ENCODE measurements at places on chromosomes 2 and 18.

DNA sequence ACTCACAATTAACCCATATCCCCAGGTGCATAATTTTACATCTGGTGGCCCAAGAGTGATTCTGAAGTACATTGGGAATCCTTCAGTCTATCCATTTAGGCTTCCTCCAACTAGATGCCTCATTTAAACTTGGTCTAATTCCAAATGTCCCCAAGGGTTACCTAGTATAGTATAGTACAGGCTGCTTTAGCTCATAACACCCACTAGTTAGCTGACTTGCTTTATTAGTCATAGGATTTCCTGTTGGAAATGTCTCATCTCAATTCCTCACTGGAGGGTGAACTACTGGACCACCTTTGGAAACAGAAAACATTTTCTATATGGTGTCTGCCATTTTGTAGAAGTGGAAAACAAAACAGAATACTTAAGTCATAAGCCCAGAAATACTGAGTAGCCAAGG, 202.5 kb upstream of the SESTD1 start:
- DNase-seq = no peak

DNA sequence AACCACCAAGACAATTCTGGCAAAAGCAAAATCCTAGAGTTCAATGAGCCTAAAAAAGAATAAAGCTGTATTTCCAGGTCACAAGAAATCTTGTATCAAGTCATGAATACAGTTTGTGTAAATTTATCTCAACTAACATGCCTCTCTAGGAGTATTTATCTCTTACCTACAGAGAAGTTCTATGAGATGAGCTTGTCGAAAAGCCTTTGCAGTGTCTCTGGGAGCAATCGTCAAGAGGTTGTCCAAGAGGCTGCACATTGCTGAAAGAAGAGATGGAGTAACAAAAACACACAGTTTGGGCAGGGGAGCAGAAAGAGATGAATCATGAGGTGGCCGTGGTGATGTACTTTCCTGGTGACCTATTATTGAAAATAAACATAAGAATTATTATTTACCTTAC, 112.0 kb upstream of the CD226 start:
- no peak for DNase-seq

GRCh38 chr2:112980537-112980936, 2.7 kb downstream of the IL36G start:
- DNase-seq = no peak

- DNase-seq = peak; percentile 29
Observed at GRCh38 chr2:172972005-172972619, 103.5 kb upstream of the MAP3K20 start.

DNA sequence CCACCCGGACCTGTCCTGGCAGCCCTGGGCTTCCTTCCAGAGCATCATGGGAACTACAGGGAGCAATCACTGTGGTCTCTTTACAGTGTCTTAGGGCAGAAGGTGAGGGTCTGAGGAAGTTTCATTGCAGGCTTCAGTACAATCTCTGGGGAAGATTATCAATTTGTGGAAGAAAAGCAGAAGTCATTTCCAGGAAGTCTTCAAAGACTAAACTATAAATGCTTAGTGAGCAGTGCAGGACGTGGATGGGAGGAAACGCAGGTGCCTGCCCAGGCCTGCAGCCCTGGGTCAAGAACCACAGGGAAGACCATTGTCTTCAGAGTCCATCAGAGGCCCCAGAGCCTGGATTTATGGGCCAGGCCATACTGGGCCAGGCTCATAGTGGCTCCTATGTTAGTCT, 54.3 kb downstream of the INO80C start:
- no peak for DNase-seq

GRCh38 chr2:227706859-227707258, 11.0 kb downstream of the SLC19A3 start:
- DNase-seq = no peak

DNA sequence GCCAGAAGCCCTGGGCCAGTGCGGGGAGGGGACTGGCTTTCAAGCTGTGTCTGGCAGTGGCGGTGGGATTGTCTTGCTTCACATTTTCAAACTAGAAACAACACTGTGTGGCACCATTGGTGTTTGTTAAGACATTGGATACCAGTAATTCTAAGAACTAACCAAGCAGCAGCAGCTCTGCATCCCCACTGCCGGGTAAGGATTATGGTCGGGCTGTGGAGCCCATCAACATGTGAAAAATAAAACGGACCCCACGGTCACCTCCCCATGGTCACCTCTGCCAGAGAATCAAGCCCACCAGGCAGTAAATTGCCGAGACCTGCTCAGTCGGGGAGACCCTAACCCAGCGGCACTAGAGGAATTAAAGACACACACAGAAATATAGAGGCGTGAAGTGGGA, 65.3 kb downstream of the C18orf63 start:
- DNase-seq = no peak

GRCh38 chr18:48949050-48949605, 1.6 kb downstream of the SMAD7 start:
- no peak for DNase-seq

DNA sequence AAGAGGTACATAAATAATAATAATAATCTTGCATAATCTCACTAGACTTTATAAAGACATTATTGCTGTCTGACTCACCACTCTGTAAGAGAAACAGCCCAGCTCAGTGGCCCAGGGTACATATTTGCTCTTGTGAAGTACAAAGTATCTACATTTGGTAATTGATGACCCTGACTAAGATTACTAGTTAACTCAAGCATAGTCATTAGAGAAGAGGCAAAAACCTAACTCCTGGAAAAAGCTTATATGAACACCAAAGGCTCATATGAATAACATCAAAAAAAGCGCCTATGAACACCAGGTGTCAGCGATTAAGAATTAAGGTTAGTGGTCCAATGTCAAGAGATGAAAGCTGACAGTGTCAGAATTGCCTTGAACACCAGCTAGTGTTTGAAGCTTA, 38.4 kb downstream of the RAD51AP2 start:
- DNase-seq = no peak

- no peak for DNase-seq
Observed at GRCh38 chr2:46015671-46016070, 281.5 kb upstream of the EPAS1 start.

DNA sequence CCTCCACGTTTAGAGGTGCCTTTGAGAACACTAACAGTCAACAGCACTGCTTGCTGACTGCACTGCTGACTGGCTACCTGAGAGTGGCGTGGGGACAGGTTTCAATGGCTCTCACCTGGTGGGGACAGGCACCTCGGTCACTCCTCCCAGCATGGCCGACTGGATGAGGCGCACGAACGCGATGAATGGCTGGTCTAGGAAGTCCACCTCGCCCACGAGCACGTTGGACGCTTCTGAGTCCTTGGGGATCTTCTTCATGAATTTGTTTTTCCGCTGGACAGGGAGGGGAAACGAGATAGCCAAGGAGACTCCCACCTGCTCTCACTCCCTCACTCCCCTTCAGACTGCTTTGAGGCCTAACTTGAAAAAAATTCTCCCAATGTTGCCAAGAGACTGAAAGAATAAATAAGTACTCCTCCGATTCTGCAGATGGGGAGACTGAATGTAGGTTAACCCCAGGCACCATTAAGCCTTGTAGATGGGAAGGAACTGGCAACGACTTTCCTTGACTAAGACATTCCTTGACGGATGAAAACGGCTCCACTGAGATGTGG, 57.3 kb downstream of the MTHFD2 start:
- no peak for DNase-seq

GRCh38 chr2:172082105-172082943, 3.0 kb upstream of the DLX1 start:
- no peak for DNase-seq

DNA sequence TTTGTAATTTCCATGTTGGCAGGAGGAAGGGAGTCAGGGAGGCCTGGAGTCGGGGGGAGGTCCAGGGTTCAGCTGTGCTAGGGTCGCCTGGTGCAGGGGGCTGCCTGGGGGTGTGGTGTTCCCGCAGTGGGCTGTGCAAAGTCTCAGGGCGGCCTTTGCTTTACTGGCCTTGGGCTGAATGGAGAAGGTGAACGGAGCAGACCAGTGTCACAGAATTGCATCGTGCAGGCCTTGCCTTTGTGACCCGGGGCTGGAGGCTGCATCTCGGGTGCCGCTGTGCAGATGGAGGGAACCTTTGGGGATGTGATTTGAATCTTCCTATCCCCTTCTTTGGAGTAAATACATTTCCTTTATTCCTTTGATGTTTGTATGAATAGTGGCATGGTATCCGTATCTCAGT, 8.8 kb downstream of the SNTG2 start:
- DNase-seq = no peak

DNA sequence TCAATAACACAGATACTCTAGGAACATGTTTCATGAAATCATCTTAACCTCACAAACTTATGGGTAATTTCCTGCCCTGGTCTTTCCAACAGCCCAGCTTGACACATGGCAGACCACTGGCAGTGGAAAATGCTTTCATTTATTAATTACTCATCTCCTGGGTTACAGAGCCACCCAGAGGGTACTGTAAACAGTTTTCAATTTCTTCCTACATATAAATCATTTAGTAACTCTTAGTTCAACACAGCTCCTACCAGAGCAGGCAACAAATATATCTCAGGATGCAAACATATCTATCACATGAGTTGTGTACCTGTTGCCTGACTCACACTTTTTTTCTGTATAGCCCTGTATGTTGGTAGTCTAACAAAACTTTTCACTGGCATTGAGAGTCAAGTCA, 99.2 kb upstream of the VRK2 start:
- DNase-seq = no peak

DNA sequence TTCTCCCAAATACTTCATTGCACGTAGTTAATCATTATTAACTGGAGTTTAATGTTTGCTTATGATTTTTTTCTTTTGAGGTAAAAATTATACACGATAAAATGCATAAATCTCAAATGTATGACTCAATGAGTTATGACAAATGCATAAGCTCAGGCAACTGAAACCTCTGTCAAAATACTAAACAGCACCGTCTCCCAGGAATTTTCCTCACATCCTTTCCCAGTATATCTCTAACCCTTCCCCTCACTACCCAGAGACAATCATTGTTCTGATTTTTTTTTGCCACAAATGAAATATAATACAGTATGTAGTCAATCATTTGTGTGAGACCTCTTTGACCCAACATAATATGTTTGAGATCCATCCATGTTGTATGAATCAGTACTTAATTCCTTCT, 606.5 kb downstream of the CPS1 start:
- no peak for DNase-seq

Measured in pons (tissue), 1 donor.